Dermis microvascular lymphatic vessel endothelial cell (primary cell): ENCODE measurements at places on chromosomes 1 and 21.

GRCh38 chr1:235972311-235972689 is 92.6 kb downstream of the NID1 start:
- DNase-seq, result peak; percentile 21

DNA sequence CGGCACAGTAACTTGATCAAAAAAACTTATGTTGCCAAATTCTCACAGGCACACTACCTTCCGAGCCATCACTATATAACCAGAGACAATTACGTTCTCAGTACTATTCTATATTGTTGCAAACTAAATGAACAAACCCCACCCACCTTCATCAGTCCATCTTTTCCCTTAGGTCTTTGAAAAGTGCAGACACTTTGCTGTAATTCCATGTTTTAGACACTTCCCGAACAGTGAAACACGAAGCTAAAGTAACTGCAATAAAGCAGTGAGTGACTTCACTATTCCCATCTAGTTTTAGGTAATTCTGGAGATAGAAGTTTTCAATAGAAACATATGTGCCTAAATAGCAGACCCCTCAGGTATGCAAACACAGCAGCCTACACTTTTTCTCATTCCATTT is 7.7 kb downstream of the SFPQ start:
- no peak for DNase-seq

DNA sequence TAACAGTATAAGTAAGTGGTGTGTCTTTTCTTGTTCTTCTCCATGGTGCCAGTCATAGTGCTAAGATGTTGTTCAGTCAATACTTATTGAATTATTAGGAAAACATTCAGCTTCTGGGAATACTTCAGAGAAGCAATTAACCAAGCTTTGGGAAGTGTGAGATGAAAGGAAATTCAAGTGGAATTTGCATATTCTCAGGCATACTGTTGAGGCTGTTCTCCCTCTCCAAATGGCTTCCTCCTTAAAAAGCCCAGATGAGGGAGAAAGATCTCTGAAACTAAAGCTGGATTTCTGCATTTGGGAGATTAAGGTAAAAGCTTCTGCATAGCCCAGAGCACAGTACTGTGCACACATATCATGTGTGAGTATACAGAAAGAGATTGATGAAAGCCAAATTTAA is 73.4 kb downstream of the MACF1 start:
- no peak for DNase-seq

- DNase-seq, result no peak
Observed at GRCh38 chr1:5896706-5897660, 95.2 kb downstream of the NPHP4 start.

DNA sequence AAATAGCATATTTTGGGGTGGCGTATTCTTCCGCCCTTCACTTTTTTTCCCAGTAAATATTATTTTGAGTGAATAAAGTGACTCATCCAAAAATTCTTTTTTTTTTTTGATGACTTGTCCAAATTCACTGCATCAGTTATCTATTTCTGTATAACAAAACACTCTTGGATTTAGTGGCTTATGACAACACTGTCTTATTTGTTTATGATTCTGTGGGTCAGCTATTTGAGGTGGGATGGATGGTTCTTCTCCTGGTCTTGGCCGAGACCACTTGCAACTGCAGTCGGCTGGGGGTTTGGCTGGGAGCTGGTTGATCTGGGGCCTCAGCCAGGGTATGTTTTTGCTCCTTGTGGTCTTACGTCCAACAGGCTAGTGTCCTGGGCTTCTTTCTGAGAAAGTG is 39.9 kb upstream of the SRSF10 start:
- DNase-seq, result no peak

DNA sequence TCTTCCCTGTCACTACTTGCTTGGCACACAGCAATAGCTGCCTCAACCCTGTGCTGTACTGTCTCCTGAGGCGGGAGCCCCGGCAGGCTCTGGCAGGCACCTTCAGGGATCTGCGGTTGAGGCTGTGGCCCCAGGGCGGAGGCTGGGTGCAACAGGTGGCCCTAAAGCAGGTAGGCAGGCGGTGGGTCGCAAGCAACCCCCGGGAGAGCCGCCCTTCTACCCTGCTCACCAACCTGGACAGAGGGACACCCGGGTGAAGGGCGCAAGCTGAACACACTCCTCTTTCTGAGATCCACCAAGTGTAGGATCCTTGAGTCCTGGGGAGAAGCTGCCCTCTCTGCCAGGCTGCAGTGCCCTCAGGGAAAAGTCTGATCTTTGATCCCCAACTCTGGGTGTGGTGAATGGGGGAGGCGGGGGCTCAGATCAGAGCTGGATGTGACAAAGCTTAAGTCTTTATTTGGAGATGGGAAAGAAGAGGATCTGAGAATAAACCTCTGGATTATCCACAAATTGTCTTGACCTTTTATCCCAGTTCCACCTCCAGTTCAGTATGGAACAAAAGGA is 1.2 kb downstream of the RXFP4 start:
- no peak for DNase-seq

- DNase-seq, result peak; percentile 1
Observed at GRCh38 chr1:7069931-7070330, 284.7 kb downstream of the CAMTA1 start.

GRCh38 chr1:152747831-152748230 is 10.0 kb upstream of the KPRP start:
- DNase-seq, result no peak

DNA sequence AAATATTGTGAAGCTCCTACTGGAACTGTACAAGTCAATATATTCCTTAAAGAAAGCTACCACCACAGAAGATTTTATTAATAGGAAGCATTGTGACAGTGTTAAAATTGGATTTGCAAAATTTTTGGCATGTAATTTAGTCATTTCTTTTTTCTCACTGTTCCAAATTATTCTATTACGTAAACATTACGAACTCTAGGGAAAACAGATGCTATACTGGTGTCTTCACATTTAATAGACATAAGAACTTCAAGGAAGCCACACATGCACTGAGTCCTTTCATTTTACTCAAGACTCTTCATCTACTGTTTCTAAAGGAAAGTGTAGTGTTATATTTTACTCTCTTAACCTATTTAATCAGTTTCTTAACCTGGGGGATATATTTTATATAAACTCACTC is 135.4 kb downstream of the HMCN1 start:
- DNase-seq, result no peak

GRCh38 chr1:209326831-209327230 is 256.7 kb upstream of the CAMK1G start:
- DNase-seq, result no peak

- no peak for DNase-seq
Observed at GRCh38 chr1:3733094-3733882, 19.0 kb upstream of the CCDC27 start.

DNA sequence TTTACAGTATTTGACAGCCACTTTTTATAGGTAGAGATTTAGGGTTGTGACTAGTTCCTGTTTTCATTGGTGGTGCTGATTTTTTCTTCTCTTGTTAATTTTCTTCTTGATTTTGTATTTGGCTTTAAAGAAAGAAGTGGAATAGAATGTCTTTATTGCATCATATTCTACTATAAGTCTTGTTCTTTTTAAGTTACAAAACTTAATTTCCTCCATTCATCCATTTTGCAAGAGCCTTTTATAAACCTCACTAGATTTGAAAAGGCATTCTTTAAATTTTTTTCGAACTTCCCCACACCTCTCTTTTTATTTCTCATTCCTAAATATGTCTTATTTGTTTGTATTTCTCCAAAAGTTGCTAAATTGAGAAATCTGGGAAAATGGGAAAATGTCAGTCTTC is 1368.6 kb upstream of the ADGRL4 start:
- DNase-seq, result no peak

- DNase-seq, result peak; percentile 85
Observed at GRCh38 chr1:39539252-39539790, 37.3 kb downstream of the PABPC4 start.

DNA sequence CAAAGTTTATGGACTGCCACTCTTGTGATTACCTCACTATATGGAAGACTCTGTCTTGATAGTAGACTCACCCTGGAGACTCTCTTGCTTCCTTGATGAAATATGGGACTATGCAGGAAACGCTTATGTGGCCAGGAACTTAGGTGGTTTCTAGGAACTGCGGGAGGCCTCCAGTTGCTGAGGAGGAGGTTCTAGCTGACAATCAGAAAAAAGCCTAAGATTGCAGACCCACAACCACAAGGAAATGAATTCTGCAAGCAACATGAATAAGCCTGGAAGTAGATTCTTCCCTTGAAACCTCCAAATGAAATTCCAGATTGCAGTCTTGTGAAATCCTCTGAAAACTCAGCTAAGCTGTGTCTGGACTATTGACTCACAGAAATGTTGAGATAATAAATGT is 88.9 kb upstream of the COL11A1 start:
- no peak for DNase-seq

DNA sequence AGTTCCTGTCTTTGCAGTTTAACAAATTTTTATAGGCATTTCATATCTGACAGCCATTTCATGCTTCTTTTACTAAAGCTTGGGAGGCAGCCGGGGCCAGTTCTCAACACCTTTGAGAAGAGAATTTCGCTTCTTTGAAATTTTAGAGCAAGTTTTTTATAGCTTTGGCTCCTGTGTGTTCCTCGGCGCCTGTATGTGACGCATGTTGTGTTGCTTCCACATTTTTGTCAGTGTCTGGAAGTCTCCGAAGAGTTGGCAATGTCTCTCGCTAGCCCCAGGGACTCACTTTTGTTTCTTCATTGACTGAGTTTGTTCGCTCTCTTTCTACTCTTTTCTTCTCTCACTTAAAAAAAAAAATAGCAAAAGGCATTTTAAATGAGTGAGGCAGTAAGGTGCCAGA is 386.9 kb upstream of the PLXNA2 start:
- DNase-seq, result no peak

GRCh38 chr21:38751379-38752050 is 54.2 kb upstream of the ETS2 start:
- no peak for DNase-seq

DNA sequence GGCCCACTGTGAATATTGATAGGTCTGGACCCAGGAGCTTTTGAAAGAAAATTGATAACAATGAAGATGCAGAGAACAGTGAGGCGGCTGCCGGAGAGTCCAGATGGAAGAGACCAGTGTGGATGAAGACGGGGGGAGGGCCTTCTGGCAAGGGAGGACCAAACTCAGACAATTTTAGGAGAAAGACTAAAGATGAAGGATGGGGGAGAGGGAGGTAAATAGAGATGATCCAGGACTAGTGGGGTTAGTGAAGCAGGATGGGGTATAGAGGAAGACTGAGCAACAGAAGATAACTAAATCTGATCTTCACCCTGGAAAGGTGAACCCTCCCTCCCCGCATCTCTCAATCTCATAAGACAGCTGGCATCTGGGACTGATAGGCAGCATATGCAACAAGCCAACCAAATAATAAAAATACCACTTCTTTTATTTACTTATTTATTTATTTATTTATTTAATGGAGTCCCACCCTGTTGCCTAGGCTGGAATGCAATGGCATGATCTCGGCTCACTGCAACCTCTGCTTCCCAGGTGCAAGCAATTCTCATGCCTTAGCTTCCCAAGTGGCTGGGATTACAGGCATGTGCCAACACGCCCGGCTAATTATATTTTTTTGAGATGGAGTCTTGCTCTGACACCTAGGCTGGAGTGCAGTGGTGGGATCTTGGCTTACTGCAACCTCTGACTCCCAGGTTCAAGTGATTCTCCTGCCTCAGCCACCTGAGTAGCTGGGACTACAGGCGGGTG is 10.5 kb downstream of the EIF3I start:
- no peak for DNase-seq

- no peak for DNase-seq
Observed at GRCh38 chr1:86387916-86388627, 8.1 kb downstream of the ODF2L start.

- DNase-seq, result no peak
Observed at GRCh38 chr1:114259511-114260160, 106.0 kb upstream of the SYT6 start.

DNA sequence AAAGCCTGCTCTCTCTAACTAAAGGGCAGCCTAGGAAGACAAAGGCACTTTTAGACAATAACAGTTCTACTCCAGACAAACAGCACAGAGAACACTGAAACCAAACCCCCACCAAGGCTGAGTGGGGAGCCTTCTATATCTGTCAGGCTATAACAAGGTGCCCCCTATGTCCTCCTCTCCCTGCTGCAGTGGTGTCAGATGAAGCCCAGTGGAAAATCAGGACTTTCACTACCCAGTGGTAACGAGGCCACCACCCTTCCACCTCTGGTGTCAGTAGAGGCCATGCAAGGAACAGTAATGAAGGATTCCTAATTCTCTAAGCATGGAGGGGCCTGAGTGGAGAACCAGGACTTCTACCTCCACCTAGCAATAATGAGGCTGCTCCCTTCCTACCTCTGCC is 83.7 kb downstream of the ZSWIM5 start:
- DNase-seq, result no peak

DNA sequence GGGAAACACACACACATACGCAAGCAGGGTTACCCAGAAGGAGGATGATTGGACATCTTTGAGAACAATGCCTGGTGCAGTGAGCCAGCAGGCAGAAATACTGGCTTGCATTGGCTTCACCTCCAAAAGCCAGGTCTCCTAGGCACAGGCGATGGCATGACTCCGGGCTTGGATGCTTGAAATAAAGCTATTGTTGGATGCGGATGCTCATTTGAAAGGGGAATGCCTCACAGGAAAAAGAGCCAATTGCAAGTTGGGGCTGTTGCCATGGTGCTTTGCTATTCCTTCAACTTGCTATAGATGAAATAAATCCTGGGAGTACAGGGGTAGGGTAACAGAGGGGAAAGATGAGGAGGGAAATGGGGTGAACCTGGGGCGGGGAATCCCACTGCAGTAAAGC is 180.7 kb upstream of the SGIP1 start:
- DNase-seq, result no peak

DNA sequence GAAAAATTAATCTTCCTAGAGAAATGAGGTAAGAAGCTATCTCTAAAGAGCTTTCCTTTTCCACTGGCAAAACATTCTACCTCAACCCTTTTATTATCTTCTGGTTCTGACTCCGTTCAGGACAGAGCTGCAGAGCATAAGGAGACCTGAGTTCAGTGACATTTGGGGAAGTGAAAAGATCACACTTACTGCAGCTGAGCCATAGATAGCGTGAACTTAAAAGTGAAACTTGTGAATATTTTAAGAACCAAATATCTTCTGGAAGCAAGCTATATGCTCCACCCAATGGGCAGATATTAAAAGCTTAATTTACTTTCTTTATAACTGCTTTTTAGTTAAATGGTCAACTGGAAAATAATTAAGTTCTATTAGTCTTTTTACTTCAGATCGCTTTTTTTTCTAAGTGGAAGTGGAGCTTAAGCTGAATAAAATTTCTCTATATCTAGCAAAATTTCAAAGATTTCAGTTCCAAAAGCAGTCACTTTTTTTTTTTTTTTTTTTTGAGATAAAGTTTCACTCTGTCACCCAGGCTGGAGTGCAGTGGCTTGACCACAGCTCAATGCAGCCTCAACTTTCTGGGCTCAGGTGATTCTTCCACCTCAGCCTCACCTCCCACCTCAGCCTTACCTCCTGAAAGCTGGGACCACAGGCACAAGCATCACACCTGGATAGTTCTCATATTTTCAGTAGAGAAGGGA is 11.9 kb downstream of the PTPN22 start:
- no peak for DNase-seq
